Ovary (tissue), 10 donors: ENCODE measurements at places on chromosomes 7 and 10. TPM values are rescaled to one million over a fixed set of nuclear protein-coding genes. Genes with fewer than 3 reads are reported as not detected.

CALN1 gene
- total RNA-seq = not detected

VDAC2 gene
- 170 TPM for total RNA-seq

ZNF365 gene
- 0.45 TPM for total RNA-seq

NPTX2 gene
- total RNA-seq = 7.3 TPM

GDF2 gene
- total RNA-seq = not detected

PRPS1L1 gene
- total RNA-seq = not detected

CWF19L1 gene
- total RNA-seq = 24.6 TPM

DNA sequence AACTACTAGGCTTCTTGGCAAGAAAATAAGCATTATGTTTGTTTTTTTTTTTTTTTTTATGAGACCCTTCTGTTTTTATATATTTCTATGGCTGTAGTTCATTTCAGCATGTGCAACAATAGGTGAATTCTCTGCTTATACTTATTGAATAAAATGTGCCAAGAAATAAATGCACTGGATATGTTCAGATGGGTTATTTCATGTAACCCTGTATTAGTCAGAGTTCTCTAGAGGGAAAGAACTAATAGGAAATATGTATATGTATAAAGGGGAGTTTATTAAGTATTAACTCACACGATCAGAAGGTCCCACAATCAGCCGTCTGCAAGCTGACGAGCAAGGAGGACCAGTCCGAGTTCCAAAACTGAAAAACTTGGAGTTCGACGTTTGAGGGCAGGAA is 292.8 kb downstream of the CSTF2T start:
- H3K27ac ChIP-seq = no peak overlapping the region
- no peaks in the 10 kb centered on the region for H3K4me1 ChIP-seq
- no peak for DNase-seq
- no peaks in the 10 kb centered on the region for H3K36me3 ChIP-seq

- H3K27me3 ChIP-seq = no peaks in the 10 kb centered on the region
- DNase-seq = peak; percentile 76
- H3K36me3 ChIP-seq = no peaks in the 10 kb centered on the region
These were observed 872.4 kb downstream of the LRMDA start for GRCh38 chr10:76303682-76304316.

DNA sequence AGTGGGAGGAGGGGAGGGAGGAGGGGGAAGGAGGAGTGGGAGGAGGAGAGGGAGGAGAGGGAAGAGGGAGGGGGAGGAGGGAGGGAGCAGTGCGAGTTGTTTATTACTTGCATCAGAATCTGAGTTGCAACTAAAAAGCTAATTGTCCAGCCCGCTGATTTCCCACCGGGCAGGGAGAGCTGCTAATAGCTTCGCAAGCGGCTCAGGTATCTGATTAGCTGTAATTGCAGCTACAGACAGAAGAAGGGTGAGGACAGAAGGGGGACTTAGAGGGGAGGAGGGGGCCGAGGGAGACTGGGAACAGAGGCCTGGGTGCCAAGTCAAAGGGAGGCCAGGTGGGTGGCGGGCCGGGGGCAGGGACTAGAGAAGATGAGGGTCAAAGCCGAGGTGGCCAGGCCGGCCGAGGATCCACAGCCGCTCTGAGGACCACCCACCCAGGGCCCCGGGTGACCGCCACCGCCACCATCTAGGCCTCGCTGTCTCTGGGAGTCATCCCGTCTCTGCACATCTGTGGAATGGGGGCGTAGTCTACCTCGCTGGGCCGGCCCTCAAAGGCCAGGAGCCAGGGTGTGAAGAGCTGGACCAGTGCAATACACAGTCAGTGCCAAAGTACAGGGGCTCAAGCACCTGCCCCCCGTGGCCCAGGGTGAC is 54.2 kb downstream of the MICALL2 start:
- H3K27ac ChIP-seq = no peak overlapping the region
- H3K4me3 ChIP-seq = no peak overlapping the region
- no peaks in the 10 kb centered on the region for H3K27me3 ChIP-seq
- DNase-seq = no peak

- no peak overlapping the region for H3K27ac ChIP-seq
- peaks cover 4% of the 10 kb centered on the region for H3K4me1 ChIP-seq
- H3K27me3 ChIP-seq = no peaks in the 10 kb centered on the region
- no peak overlapping the region for H3K4me3 ChIP-seq
- no peak for DNase-seq
These were observed 4.4 kb upstream of the ATXN7L1 start for GRCh38 chr7:105880571-105881330.

DNA sequence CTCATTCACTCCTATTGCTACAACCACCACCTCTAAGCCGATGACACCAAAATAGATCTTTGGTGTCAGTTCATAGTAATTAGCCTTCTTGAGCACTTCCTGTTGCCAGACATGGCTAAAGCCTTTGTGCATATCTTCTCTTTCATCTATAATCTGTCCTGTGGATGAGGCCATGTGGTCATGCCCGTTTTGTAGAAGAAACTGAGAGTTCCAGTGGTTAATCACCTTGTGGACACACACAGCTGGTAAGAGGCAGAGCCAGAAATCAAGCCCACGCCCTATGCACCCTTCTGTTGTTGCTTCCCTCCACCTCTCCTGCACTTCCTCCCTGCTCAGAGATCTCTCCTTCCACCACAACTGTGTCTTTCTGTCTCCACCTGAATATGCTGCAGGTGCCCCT is 285.1 kb upstream of the PFKP start:
- H3K36me3 ChIP-seq = no peaks in the 10 kb centered on the region
- no peak for DNase-seq
- H3K4me3 ChIP-seq = no peak overlapping the region
- H3K27me3 ChIP-seq = no peaks in the 10 kb centered on the region
- H3K4me1 ChIP-seq = no peaks in the 10 kb centered on the region
- no peak overlapping the region for H3K27ac ChIP-seq

DNA sequence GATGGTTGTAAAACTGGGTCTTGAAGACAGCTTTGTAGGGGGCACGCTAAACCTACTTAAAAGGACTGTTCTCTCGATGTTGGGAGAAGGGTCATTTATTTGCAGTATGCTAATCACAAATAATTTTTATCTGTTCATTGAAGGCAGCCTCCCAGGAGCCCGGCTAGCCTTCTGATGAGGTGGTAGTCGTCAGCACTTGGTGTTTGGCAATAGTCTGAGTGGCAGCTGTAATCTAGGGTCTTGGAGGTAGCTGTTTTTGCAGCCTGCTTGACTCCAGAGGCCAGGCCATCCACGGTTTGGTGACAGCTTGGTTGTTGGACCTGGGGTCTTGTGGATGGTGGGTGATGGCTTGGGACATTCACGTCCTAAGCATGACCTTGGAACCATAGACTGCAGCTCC is 2.2 kb downstream of the GTF2IRD1 start:
- H3K27me3 ChIP-seq = no peaks in the 10 kb centered on the region
- no peak overlapping the region for H3K27ac ChIP-seq
- peaks cover 6% of the 10 kb centered on the region for H3K4me1 ChIP-seq
- H3K4me3 ChIP-seq = no peak overlapping the region
- no peaks in the 10 kb centered on the region for H3K36me3 ChIP-seq

DNA sequence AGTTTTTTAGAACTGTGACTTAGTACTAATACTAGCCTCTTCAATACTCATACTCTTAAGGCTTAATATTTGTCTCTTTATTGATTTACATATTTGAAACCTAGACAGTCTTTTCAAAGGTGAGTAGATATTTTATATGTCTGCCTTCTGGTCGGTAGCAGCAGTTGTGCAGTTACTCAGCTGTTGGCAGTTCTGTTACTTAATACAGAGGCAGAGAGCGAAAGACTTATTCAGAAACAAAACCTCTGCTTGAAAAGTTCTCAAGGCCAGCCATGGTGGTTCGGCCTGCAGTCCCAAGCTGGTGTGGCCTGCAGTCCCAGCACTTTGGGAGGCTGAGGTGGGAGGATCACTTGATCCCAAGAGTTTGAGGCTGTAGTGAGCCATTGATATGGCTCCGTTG is 84.2 kb downstream of the AUTS2 start:
- H3K27ac ChIP-seq = no peak overlapping the region
- DNase-seq = no peak
- H3K27me3 ChIP-seq = no peaks in the 10 kb centered on the region
- peaks cover 27% of the 10 kb centered on the region for H3K4me1 ChIP-seq
